ENCODE measurements at places on chromosomes 2 and 18. TPM values are rescaled to one million over a fixed set of nuclear protein-coding genes. Genes with fewer than 3 reads are reported as not detected.

Gene NBEAL1
- 38.3 TPM for total RNA-seq

Gene CYP27C1
- 0.41 TPM for total RNA-seq

Gene RAD51AP2
- total RNA-seq, result not detected

Gene SLC4A1AP
- 70.6 TPM for total RNA-seq

Gene CHST9
- total RNA-seq, result not detected

Gene MAPRE3
- 5.3 TPM for total RNA-seq

Gene CD8B
- total RNA-seq, result not detected

Gene SLC19A3
- 1.6 TPM for total RNA-seq

Gene C2orf78
- not detected for total RNA-seq

Gene MBD1
- total RNA-seq, result 50.3 TPM

Gene DSG1
- not detected for total RNA-seq

Gene EFHD1
- total RNA-seq, result 0.45 TPM

Gene CKAP2L
- 26.4 TPM for total RNA-seq

Gene CHST10
- 11.0 TPM for total RNA-seq

Gene SERPINB4
- not detected for total RNA-seq

Gene MDH1B
- total RNA-seq, result 0.81 TPM

Gene GALNT14
- 0.72 TPM for total RNA-seq

Gene MOCOS
- 3.5 TPM for total RNA-seq

Gene CIB4
- total RNA-seq, result not detected

Gene IL1R2
- total RNA-seq, result 0.57 TPM

Gene C1QL2
- not detected for total RNA-seq

Gene POLE4
- total RNA-seq, result 27.4 TPM

Gene ARHGEF4
- 5.2 TPM for total RNA-seq

Gene ARHGEF33
- 0.25 TPM for total RNA-seq

Gene MALL
- total RNA-seq, result 442 TPM

Gene KCNS3
- not detected for total RNA-seq
